ENCODE measurements at places on chromosomes 13 and 19. TPM values are rescaled to one million over a fixed set of nuclear protein-coding genes. Genes with fewer than 3 reads are reported as not detected.

DNA sequence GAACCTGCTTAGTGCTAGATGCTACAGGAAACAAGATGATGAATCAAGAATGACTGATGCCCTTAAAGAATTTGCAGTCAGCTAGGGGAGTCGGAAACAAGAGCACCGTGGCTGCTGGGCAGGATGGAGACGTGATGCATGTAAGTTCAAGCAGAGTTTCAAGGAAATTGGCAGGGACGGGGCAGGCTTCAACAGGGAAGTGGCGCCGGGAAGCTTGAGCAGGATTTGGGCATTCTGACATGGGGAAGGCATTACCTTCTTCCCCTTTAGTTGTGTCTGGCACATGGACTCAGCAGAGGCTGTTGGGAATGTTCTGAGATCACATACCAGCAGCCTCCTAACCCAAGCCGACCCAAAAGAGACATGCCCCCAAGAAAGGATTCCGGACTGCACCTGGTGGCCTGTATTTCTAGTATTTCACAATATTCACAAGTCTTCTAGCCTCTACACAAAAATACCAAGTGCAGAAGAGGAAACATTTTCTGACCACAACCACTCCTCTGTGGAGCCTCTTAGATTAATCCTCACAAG, 138.2 kb downstream of the CRYL1 start:
- no peak for DNase-seq

GRCh38 chr13:114111577-114111976, 20.8 kb downstream of the RASA3 start:
- DNase-seq, result peak; percentile 67

- DNase-seq, result no peak
Observed at GRCh38 chr13:107208889-107209288, 641.0 kb upstream of the ARGLU1 start.

The PDCD2L gene
- 15.8 TPM for total RNA-seq

The PSG4 gene
- not detected for total RNA-seq

All from tongue (tissue), 3 donors.